ENCODE measurements at places on chromosomes 2 and 18. TPM values are rescaled to one million over a fixed set of nuclear protein-coding genes. Genes with fewer than 3 reads are reported as not detected.

- no peak for DNase-seq
These were observed 5.4 kb downstream of the SIX2 start for GRCh38 chr2:45003579-45004551.

DNA sequence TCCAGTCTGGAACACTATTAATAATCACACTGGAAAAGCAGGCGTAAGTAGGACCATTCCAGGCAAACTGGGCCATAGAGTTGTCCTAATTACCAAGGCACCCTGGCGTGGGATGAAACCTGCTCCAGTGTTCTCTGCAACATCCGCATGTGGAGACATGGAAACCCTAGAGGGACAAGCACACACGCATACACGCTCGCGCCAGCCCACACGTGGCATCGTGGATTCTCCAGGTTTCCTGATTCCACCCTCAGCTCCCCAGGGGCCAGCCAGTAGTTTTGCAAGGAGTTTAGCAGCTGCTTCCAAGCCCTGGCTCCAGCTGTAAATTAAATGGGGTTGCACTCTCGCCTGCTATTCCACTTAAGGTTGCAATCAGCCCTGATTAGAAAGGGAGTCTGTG, 127.7 kb downstream of the DYSF start:
- DNase-seq, result no peak

DNA sequence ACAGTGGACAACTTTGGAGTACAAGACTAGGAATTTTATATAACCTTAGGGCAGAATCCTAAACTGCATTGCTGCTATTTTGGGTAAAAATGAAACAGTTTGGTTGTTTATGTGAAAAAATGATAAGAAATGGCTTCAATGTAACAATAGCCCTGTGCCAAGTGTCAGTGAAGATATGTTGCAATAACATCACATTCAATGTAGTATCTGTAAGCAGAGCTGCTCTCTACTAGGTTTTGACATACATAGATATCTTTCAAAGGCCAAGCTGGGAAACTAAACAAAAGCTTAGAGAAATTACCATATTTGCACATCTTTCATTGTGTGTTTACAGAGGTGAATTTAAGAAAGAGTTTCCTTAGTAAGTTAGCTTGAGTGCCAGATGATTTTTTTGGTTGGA, 135.0 kb upstream of the DOK6 start:
- DNase-seq, result no peak

DNA sequence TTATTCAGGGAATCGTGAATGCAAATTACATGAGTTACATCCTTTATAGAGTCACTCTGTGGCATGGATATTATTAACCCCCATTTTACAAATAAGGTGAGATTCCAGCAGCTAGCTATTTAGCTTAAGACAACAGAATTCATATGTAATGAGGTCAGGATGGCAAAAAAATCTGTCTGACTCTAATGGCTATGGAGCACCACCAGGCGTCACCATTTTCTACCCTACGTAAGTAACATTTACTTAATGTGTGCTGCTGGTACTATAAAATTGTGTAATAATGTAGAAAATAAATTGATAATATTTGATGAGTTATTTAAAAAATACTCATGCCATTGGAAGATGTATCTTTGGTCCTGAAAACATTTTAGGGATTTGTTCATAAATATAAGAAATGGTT, 2040.1 kb upstream of the LRRTM1 start:
- DNase-seq, result no peak

DNA sequence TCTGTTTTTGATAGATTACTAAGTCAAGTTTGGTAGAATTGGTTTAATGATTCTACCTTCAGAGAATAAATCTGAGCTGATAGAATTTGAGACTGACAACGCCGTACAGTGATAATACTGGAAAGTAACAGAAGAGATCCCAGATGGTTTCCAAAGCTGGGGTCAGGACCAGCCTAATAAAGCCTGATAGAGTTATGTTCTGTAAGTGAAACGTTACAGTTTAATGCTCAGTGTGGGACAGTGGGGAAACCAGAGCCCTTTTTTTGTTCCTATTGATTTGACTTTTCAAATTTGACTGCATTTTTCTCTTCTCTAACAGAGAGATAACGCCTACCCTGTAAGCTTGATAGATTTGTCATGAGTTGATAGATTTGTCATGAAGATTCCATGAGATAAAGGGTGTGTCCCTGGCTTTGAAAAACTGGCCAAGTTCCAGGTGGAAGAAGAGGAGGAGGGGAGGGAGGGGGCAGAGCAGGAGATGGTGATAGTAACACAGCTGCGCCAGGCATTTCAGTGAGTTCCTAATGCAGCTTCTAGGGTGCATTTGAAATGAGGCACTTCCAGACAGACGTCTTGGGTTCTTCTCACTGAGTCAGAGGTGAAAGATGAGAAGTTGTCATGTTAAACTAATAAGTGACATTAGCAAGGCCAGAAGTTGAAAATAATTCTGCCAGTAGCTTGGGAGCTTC, 65.1 kb downstream of the CERS6 start:
- peak; percentile 62 for DNase-seq

- no peak for DNase-seq
These were observed 7.8 kb downstream of the ACMSD start for GRCh38 chr2:134846213-134846612.

GRCh38 chr2:47075361-47076125, 79.6 kb downstream of the STPG4 start:
- no peak for DNase-seq

- no peak for DNase-seq
These were observed 116.0 kb upstream of the CCDC195 start for GRCh38 chr2:224832207-224832606.

GRCh38 chr2:10661846-10662245, 27.9 kb downstream of the NOL10 start:
- no peak for DNase-seq

GRCh38 chr2:223008162-223008561, 43.8 kb upstream of the KCNE4 start:
- peak; percentile 40 for DNase-seq

GRCh38 chr2:119249311-119249710, 25.7 kb downstream of the STEAP3 start:
- no peak for DNase-seq

- DNase-seq, result no peak
These were observed 74.6 kb downstream of the PID1 start for GRCh38 chr2:229196448-229196847.

DNA sequence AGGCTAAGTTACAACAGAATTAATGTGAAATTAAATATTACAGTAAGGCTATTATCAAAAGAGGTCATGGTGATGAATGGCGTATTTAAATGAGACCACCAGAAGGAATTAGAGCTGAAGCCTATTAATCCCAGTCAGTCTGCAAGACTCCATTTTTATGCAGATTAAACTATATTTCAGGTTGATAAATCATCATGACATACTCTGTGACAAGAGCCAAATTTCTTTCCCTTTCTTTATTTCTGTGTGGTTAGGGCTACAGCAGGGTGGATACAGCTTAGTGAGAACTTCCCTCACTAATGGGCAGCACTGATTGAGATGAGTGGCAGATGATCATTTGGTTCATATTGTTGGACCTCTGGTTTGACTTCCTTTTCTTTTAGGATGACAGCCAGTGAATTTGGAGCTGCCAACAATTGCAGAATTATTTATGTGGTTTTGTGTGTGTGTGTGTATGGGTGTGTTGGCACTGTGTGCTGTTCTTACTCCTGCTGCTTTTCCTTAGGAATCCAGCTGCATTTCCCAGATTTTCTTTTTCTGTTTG, 481.3 kb downstream of the PIK3C3 start:
- no peak for DNase-seq

- peak; percentile 55 for DNase-seq
These were observed 50.5 kb downstream of the DYSF start for GRCh38 chr2:71503837-71504236.

- DNase-seq, result peak; percentile 71
These were observed 3.3 kb downstream of the PDCD1 start for GRCh38 chr2:241855245-241855887.

DNA sequence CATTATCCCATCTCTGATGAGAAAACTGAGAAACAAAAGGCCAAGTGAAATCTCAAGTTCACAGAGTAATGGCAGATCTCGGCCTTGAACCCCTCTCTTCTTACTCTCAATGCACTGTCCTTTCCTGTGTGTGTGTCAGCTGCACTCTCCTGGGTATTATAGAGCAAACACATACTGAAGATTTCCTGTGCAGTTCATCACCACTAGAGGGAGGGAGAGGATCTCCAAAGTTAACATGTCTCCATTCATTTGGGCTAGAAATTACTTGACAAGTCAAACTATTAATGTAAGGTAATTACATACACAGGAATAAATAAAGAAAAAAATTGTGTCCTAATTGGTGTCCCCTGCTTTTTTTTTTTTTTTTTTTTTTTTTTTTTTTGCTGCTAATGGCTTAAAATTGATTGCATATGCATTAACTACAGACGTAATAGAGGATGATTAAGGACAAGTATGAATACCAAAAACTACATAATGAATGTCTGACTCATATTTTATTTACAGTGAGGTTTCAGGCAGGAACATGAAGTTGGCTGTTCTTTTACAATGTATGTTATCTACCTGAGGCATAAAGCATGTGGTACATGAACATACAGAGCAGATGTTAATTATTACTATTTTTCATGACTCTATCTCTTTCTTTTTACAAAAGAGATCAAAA, 269.2 kb downstream of the NYAP2 start:
- peak; percentile 76 for DNase-seq

- no peak for DNase-seq
These were observed 7.3 kb downstream of the CAPN10 start for GRCh38 chr2:240593703-240594451.

GRCh38 chr2:222715742-222716141, 44.3 kb downstream of the MOGAT1 start:
- peak; percentile 61 for DNase-seq

GRCh38 chr2:8076448-8077342, 605.2 kb upstream of the ID2 start:
- no peak for DNase-seq

DNA sequence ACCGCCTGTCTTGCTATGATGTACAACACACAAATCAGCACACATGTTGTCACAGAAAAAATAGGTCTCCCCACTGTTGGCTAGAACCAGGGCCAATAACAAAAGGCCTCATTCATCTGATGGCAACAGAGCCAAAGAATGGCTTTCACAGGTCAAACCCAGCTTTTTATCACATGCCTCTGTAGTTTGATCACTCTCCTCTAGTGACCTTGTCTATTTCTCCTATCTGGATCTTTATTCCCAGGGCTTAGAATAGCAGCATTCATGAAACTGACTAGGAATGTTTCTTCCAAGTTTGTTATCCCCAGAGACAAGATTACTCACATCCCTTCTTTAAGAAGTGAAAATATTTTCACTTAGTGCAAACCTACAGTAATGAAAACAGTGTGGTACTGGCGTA, 285.8 kb upstream of the GYPC start:
- DNase-seq, result no peak

DNA sequence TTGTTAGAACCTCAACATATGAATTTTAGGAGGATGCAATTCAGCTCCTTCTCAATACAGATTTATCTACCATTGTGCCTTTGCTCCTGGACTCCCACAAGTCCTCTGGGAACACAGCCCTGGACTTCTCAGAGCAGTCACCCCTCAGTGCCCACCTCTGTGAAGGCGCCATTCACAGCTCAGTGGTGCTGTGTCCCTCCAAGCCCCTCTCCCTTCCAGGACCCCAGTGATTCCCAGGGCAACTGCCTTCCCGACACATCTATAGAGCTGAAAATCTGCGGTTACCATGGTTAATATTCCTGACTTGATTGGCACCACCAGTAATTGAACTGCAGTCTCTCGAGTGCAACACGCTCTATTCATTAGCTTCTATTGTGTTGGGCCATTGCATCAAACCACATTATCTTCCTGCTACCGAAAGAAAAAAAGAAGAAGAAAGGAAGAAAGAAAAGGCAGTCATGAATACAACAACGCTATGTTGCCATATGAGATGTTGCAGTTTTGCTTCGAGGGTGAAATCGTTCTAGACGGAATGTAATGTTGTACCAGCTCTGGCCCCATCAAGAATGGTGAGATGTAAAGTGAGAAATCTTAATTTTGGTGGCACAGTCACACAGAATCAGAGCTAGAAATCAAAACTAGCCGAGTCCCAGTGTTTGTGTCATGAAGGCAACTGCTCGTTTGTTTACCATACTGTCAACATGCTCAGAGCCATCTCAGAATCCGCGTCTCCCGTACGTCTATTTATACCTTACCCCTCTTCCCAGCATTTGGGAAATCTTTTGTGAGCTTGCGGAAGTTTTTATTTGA, 524.0 kb upstream of the ID2 start:
- no peak for DNase-seq

DNA sequence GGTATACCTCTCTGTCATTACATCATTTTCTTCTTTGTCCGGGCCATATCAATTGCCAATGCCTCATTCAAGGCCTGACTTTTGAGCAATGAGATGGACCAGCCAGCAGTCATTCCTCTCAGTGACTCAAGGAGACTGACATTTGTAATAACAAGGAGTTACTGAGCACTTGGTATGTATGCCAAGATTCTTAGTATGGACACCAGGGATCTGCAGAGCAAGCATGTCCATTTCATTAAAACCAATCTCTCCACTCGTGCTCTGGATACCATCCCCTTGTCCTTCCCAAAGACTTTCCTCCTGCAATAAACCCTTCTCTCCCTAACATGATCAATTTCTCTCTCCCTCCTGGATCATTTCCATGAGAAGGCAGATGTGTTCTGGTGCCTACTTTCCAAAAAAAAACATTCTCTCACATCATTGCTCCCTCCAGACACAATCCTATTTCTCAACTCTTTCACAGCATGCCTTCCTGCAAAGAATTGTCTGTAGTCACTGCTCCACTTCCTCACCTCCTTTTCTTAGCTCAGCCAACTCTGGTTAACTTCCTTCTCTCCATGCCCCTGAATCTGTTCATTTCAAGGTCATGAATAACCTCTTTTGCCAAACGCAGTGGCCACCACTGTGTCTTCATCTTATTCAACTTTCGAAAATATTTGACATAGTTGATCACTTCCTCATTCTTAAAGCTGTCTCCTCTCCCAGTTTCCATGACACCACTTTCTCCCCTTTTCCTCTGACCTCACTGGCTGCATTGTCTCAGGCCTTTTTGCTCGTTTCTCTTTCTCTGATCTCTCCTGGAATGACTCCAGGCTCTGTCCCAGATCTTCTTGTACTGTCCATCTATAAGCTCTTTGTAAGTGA, 102.8 kb upstream of the CYP1B1 start:
- peak; percentile 60 for DNase-seq

- DNase-seq, result no peak
These were observed 306.6 kb upstream of the CYRIA start for GRCh38 chr2:16972276-16972675.

PLA2R1 gene
- 5.6 TPM for total RNA-seq

LRATD1 gene
- total RNA-seq, result 3.0 TPM

SIX3 gene
- not detected for total RNA-seq

TTC27 gene
- total RNA-seq, result 18.4 TPM

UGT1A3 gene
- total RNA-seq, result not detected

TMEM37 gene
- not detected for total RNA-seq

GALNT5 gene
- total RNA-seq, result 25.6 TPM

HNMT gene
- 40.2 TPM for total RNA-seq

BMP10 gene
- total RNA-seq, result not detected
